ENCODE measurements at places on chromosomes 16 and 17. TPM values are rescaled to one million over a fixed set of nuclear protein-coding genes. Genes with fewer than 3 reads are reported as not detected.

MGRN1 gene
- total RNA-seq = 28.2 TPM

GRCh38 chr16:729768-730665 is 3.1 kb downstream of the HAGHL start:
- no peak for DNase-seq

LGALS9 gene
- total RNA-seq = 1.4 TPM

DNA sequence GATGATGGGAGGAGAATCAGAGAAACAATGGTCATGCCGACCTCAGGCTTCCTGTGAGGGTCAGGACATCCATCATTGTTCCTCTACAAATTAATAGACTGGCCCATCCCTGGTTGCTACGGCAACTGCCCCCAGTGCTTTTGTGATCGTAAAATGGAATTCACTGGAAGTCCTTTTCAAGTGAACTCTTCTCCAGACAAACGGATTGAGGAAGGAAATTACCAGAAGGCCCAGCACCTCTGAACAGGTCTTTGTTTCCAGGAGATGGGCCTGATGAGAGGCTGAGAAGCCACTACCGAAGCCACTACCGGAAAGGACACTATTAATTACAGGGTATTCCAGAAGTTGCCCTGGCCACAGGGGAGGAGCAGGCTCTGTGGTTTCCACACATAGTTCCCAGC is 126.0 kb downstream of the MGAT5B start:
- peak; percentile 71 for DNase-seq

ZNF750 gene
- total RNA-seq = not detected

DHRS7C gene
- total RNA-seq = not detected

DNA sequence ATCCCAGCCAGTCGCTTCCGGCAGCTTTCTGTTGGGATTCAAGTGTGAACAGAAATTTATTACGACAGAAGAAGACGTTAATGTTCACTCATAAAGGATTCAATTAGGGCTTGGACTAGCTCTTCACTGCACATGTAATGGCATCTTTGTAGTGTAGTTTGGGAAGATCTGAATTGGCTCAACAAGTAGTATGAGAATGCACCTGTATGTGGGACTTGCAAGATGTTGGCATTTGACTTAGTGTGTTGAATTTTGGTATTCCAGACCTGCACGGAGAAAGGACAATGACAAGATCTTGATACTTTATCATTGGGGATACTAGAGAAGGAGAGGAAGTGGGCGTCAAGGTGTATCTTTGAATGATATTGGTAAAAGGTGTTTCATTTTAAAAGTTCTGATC is 1.2 kb downstream of the PSMD11 start:
- no peak for DNase-seq

- DNase-seq = no peak
Measured at GRCh38 chr17:82384051-82384729, 12.6 kb downstream of the UTS2R start.

DNA sequence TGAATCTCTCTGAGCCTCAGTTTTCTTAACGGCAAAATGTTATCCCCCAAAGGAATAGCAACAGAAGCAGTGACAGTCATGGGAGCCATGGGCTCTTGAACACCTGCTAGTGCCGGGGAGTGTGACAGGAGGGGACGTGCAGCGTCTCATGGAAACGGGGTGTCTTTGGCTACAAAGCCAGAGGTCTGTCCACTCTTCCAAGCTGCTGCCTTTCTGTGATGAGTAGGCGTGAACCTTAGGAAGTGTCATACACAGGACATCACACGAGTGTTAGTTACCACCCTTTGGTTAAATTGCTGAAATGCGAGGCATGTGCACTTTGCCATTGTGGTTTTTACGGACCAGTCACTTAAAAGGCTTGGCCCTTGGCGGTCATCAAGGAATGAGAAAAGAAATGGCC is 93.4 kb downstream of the IRF8 start:
- peak; percentile 34 for DNase-seq

KRTAP9-4 gene
- not detected for total RNA-seq

RNF112 gene
- total RNA-seq = not detected

- DNase-seq = no peak
Measured at GRCh38 chr17:21214777-21215541, 998 bp upstream of the TMEM11 start.

- DNase-seq = peak; percentile 35
Measured at GRCh38 chr16:69286941-69287713, 24.0 kb upstream of the VPS4A start.

DNA sequence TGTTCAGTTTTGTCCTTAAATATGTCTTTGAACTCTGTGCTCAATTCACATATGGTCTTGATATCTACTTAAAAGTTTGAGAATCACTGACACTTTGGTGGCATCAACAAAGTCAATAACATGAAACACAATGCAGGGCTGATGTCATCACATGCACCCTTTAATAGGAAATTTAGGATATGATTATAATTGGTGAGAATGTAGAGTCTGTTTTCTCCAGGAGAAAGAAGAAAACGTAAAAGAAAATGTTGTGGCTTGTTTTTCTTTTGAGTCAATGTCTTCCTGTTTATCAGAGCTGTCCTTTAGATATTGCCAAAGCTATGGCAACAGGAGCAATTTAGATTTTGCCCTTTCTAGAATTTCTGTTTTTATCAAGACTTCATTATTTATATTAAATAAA is 396.9 kb downstream of the CDH13 start:
- DNase-seq = no peak

DNA sequence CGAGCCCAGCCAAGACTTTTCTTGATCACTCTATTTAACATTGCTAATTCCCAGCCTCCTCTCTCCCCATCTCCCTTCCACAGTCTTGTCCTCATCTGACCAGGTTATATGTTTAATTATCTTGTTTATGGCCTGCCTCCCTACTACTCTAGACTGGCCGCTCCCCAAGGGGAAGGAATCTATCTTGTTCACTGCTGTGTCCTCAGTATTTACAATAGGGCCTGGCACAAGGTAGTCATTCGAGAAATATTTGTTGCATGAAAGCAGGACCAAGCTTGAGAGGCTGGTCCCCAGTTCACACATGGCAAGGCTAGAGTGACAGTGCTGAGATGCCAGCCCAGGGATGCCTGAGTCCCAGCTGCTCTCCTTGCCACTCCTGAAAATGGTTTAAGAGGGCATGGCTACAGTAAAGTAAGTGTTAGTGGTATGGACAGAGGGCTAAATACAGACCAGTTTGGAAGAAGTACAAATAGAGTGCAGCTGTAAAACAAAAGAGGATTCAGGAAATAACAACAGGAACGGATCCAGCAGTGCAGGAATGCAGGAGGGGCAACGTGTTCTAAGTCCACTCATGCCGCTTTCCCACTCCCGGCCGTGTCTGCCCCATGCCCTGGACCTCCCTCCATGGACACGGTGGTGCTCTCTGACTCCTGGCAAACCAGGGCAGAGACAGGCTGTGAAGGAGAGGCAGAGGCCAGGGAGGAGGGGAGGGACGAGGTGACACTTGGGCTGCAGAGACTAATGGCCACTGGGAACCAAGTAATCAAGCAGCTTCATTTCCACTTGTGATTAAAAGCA is 65.6 kb downstream of the TOM1L2 start:
- no peak for DNase-seq

- no peak for DNase-seq
Measured at GRCh38 chr16:66144641-66145040, 221.8 kb upstream of the CDH5 start.

DNA sequence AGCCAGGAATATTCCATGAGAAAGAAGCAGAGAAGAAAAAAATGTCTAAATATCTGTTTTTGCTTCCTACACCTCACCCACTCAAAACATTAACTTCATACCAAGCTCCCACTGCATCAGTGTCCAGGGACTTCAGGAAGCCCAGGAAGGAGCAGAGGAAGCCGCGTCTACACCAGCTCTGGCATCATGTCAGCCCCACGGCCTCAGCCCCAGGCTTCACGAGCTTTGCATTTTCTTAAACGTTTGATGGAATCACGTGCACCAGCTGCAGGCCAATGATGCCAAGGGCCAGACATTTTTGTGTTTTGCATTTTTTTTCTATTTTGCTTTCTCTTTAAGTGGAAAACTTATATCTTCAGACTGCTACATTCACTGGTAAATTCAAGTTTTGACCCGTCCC is 48.6 kb downstream of the CDRT4 start:
- no peak for DNase-seq

DNA sequence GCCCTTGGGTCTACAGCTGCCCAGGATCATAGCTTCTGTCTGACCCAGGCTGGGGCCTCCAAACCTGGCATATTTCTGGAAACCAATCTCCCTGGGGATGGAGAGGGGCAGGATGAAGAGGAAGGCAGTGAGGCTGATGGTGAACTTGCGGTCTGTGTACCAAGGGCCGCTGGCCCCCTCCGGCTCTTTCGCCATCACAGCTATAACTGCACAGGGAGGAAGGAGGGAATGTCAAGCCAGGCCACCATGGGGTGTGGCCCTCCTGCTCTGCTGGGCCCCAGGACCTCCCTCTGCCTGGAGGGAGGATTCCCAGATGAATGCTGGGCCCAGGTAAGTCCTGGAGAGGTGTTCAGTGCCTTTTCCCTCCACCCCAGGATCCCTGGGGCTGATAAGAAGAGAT is 6.3 kb downstream of the SLC38A7 start:
- DNase-seq = no peak

DNA sequence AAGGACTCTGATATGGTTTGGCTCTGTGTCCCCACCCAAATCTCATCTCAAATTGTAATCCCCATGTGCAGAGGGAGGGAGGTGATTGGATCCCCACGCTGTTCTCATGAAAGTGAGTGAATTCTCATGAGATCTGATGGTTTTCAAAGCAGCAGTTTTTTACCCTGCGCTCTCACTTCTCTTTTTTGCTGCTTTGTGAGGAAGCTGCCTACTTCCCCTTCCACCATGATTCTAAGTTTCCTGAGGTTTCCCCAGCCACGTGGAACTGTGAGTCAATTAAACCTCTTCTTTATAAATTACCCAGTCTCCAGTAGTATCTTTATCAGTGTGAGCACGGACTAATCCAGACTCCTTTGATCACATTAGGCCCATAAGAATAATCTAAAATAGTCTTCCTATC is 719.7 kb upstream of the CDH8 start:
- DNase-seq = no peak

OR4D1 gene
- not detected for total RNA-seq

KRT13 gene
- 2.8 TPM for total RNA-seq

BCO1 gene
- 0.19 TPM for total RNA-seq

TSPOAP1 gene
- total RNA-seq = not detected

GRCh38 chr17:39213852-39214251 is 11.9 kb downstream of the STAC2 start:
- peak; percentile 81 for DNase-seq

DNA sequence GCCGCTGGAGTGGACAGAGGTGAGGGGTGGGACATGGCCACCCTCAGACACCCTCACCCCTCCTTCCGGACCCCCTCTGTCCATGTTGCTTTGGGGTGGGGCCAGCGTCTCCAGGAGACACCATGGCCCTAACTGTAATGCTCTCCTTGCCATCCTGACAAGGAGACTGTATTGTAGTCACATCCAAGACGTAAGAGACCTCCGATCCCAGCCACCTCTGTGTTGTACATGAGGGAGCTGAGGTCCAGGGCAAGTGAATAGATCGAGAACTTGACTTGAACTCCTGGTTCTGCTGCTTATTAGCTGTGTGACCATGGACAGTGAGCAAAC is 30.2 kb downstream of the POLR3E start:
- DNase-seq = no peak

GRCh38 chr16:79131321-79132075 is 469.0 kb downstream of the MAF start:
- DNase-seq = no peak

- DNase-seq = no peak
Measured at GRCh38 chr17:63519972-63520882, 2.9 kb upstream of the KCNH6 start.

DNA sequence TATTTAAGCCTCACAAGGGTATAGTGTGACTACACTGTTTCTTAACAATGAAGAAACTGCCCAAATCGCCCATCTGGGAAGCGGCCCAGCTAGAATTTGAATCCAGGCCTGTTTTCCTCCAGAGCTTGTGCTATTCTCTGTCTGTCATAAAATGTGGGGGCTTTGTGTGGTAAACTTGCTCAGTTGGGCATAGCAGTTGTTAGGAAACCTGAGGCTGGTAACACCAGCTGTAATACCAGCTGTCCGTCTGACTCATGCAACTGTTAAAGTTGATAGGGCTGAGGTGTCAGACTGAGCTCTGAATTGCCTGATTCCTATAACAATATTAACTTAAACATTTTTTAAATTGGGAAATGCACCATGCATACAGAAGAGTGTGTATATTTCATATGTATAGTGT is 9.3 kb downstream of the NOD2 start:
- DNase-seq = no peak

GRCh38 chr17:67216578-67217320 is 28.2 kb downstream of the HELZ start:
- DNase-seq = no peak

TRIM65 gene
- total RNA-seq = 41.4 TPM

UNC45B gene
- total RNA-seq = not detected

VAT1L gene
- not detected for total RNA-seq

DNA sequence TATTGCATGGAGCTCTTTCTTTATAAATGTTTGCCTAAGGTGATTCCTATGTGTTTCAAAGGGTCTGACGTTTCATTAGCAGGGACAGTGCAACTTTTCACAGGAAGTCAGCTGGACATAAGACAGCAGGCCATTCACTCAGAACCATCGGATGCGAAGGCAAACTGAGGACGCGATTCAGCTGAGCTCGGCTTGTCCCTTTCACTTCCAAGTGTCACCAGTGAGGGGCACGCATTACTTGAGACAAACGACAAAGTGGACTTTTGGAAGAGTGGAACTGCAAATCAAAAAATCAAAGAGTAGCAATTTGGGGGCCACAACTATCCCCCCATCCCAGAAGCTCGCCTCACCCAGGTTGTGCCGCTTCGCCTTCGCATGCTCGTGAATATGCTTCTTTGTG is 14.6 kb downstream of the USP22 start:
- no peak for DNase-seq

GRCh38 chr16:69781118-69781517 is 19.0 kb downstream of the WWP2 start:
- DNase-seq = no peak

GRCh38 chr17:9821921-9822320 is at the start of gene GSG1L2:
Gene GSG1L2, minus strand, starts transcription at chr17:9822079. Its CDS starts 8 bp downstream, at chr17:9822071.
- no peak for DNase-seq

DNA sequence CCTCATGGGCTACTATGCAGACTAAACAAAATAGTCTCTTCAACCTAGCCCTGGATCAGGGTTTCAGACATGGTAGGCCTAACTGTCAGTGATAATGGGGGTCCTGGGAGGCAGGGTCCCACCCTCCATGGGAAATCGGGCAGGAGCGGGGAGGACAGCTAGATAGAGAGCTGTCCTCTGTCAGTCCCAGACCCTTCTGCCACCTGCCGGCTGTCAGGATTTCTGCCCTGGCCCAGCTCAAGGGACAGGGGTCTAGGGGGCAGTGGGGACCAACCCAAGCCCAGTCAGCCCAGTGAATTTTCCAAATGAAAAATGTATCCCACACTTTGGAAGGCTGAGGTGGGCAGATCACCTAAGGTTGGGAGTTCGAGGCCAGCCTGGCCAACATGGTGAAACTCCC is 5.3 kb downstream of the CA7 start:
- no peak for DNase-seq

GRCh38 chr17:67520916-67521774 is 144.1 kb downstream of the PITPNC1 start:
- no peak for DNase-seq
